Mesendoderm (in vitro differentiated cells): ENCODE measurements at places on chromosomes 5 and 9.
A peak's percentile ranks its signal among the peaks of the same experiment; 100 is the strongest.

- DNase-seq, result peak; percentile 55
Observed at GRCh38 chr9:89410641-89411350, 87.1 kb downstream of the SEMA4D start.

DNA sequence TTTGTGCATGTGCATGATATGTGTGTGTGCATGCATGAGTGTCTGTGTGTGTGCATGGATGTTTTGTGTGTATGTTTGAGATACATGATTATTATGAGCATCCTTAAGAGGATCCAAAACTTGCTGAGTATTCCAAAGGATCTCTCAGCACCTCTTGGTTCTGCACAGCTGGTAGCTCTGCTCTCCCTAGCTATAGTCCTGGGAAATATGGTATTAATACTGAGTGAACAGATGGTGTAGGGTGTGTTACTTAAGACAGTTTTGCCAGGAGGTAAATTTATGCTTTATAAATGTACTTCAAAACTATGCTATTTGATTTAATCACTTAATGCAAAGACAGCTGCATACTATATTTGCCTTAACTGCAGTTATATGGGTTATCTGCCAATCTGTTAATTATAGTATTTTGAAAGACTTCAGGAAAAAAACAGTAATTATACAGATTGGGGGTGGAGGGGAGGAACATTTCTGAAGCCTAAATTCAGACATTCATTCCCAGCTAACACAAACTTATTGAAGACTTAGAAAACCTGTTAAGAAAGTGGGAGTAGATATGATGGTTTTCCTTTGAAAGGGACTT is 215.5 kb downstream of the MPDZ start:
- no peak for DNase-seq

DNA sequence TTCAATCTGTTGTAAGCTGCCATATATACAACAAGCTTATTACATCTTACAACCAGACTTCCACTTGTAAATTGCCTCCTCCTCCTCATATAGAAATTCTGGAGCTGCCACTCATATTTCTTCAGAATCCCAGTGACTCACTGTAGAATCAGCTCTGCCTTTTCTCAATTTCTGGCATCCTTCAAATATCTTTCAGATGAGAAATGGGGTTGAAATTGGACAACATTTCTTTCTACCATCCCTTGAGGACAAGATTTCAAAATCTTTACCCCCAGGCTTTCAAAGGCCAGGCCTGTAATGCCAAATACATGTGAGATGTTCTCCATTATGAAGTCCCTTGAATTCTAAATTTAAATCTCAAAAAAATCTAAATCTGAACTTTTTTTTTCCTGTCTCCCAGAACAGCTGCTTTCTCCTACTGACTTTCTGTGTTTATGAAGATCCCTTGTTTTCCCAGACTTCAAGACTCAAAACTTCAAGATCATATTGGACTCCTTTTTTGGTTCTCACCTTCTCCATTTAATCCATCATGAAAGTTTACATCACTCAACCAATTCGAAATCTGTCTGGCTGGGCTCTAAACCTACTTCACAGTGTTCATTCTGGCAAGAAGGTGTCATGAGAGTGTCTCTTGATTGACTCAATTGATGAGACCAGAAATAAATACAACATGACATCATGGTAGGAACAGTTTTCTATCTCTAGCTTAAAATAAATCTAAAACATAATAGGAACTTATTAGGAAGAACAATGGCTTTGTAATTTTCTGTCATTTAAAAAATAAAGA is 109.8 kb downstream of the HMHB1 start:
- no peak for DNase-seq

- no peak for DNase-seq
Observed at GRCh38 chr5:129915415-129915814, 11.2 kb downstream of the CHSY3 start.

DNA sequence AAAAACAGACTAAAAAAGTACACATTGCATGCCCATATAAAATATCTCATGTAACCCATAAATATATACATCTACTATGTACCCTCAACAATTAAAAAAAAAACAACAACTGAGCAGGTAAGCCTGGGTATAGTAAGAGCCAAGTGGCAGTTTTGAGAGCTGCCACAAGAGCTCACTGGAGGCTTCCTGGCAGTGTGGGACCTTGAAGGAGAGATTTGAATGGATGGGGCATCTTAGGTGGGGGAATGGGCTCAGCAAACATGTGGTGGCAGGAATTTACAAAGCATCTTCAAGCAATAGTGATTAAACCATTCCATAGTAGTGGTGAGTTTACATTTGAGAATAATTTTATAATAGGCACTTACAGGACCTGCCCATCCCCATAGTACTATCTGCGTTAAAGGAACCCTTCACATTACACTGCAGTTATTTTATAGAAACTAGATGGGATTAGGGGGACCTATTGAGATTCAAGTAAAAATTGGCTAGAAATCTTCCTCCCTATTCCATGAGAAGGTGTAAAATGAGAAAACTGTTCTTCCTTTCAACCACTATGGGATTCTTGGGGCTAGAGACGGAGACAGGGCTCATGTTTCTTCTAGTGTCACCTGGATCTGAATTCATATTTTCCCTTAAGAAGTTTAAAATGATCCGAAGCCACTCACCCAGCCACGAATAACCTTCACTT is 6.9 kb downstream of the MEGF10 start:
- DNase-seq, result peak; percentile 32

DNA sequence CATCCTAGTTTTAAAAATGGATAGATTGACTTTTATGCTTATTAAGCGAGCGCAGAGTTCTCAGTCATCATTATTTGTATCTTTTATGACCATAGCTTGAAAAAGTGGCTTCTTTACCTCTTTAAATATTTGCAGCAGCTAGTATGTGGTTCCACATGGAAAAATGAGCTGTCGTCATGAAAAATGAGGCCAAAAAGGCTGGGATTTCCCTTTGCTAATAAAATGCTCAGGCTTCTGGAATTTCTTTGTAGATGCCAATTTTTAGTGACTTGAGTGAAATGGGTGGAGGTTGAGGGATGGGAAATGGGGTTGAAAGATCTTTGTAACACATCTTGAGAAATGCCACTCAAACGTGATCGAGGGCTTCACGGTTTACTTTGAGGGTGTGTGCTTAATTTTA is 35.2 kb downstream of the RAI14 start:
- no peak for DNase-seq

GRCh38 chr5:142239394-142240159 is 85.2 kb downstream of the SPRY4 start:
- no peak for DNase-seq

GRCh38 chr9:5389109-5389732 is 48.5 kb downstream of the PLGRKT start:
- DNase-seq, result no peak

- peak; percentile 84 for DNase-seq
Observed at GRCh38 chr5:125673359-125673950, 749.8 kb upstream of the GRAMD2B start.

DNA sequence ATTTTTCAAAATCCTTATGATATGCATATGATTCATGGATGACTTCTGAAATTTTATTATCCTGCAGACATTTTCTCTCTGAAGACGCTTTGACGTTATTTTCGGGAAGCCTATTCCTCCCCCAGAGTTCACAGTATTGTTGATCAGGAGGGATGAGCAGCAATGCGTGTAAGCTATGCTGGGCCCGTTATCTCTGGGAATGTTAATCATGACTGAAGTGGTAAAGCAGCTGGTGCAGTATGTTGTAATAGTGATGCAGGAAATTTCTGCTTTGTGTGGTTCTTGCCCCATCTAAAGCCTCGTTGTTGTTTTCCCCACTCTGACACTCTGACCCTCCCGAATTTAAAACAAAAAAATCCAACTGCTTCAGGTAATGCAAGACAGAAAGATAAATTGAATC is 1797.8 kb upstream of the WWC1 start:
- peak; percentile 52 for DNase-seq
